Right renal cortex interstitium (tissue), 3 donors: ENCODE measurements at places on chromosomes 13 and 19.

DNA sequence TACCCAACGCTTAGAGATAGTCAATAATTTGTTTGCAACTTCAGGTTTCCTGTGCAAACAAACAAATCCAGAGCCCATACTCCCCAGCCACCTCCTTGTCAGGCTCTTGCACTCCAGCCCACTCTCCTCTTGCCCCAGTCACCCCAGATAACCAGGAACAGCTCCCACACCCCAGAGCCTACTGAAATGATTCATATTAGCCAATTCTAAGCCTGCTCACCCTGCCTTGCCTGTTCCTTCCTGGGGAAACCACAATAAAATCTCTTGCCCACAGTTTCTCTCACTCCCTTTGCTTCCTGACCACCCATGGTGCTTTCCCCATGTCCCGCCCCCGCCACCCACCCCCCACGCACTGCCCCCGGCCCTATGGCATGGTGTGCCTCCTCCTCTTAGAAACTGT lies 3.8 kb upstream of the ACTL9 start:
- DNase-seq = no peak

GRCh38 chr19:11931051-11931450 lies 6.1 kb downstream of the ZNF700 start:
- DNase-seq = no peak

DNA sequence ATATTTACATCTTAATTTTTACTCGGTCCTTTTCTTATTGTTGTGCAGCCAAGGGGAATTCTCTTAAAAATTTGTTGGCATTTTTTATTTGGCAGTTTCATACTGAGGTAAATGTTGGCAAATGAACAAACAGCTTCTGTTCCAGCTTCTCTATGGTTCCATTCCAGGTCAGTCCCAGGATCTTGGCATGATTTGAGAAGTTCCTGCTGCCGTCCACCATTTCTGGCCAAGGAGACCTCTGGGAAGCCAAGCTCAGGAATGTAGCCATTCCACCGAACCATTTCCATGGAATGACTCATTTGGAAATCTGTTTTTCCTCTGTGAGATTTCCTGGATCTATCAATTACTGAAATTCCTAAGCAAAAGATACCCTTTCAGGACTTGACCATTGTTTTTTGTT lies 43.9 kb downstream of the SLC10A2 start:
- no peak for DNase-seq

DNA sequence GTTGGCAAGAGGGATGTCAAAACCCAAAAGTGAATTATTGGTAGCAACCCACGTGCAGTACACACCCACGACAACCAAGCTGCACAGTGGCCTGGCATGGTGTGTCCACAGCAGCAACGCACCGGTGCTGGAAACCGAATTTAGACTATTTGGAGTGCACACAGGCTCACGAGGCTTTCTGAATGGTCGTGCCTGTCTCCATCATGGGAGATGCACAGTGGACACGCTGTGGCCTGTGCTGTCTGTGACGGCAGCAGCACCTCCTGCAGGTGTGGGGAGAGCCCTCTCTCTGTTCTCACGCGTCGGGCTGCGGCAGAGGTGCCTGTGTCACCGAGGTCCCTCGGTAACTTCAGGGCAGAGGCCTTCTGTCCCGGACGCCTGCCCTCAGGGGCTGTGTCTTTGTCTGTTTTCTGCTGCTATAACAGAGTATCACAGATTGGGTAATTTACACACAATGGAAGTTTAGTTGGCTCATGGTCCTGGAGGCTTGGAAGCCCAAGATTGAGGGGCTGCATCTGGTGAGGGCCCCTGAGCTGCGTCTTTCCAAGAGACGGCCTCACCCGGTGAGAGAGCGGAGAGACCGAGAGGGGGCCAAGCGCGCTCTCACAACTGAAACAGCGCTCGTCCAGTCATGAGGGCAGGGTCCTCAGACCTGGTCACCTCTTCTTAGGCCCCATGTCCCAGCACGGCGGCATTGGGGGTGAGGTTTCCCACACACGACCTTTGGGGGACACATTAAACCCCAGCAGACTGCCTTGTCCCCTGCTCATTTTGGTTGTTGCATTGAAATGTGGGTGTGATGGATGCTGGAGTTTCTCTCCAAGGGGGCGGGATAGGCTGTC lies 9.1 kb upstream of the MCF2L start:
- DNase-seq = no peak

DNA sequence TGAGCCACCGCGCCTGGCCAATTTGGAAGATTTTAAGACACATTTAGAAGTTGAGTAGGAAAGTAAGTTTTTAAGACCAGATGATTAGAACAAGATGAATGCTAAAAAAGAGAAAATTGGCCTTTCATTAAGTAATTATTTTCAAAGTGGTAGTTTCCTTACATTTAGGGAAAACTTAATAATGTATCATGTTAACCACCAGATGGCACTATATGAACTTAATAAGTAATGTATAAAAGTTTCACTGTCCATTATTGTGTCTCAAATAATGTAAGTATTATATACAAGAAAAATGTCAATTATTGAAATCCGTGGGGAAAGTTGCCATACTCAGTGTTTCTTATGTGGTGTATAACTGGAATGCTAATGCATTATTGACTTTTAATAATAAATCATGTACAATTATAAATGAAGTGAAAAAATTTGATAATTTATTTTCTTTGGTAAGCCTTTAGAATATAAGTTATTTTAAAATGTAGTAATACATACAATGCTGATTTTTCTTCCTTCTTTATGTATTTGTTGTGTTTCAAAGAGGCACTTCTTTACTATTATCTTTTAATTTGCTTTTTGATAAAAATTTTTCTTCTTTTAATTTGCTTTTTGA lies 29.2 kb downstream of the COG6 start:
- DNase-seq = no peak

DNA sequence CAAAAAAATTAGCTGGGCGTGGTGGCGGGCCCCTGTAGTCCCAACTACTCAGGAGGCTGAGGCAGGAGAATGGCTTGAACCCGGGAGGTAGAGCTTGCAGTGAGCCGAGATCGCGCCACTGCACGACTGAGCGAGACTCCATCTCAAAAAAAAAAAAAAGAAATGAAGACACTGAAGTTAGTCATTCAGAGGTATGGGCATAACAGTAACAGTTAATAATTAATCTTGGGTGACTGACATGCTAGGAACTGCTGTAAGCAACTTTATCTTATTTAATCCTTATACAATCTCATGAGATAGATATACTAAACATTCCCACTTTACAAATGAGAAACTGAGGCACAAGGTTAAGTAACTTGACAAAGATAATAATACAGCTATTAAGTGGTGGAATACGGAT lies 4.9 kb downstream of the SKA3 start:
- no peak for DNase-seq

DNA sequence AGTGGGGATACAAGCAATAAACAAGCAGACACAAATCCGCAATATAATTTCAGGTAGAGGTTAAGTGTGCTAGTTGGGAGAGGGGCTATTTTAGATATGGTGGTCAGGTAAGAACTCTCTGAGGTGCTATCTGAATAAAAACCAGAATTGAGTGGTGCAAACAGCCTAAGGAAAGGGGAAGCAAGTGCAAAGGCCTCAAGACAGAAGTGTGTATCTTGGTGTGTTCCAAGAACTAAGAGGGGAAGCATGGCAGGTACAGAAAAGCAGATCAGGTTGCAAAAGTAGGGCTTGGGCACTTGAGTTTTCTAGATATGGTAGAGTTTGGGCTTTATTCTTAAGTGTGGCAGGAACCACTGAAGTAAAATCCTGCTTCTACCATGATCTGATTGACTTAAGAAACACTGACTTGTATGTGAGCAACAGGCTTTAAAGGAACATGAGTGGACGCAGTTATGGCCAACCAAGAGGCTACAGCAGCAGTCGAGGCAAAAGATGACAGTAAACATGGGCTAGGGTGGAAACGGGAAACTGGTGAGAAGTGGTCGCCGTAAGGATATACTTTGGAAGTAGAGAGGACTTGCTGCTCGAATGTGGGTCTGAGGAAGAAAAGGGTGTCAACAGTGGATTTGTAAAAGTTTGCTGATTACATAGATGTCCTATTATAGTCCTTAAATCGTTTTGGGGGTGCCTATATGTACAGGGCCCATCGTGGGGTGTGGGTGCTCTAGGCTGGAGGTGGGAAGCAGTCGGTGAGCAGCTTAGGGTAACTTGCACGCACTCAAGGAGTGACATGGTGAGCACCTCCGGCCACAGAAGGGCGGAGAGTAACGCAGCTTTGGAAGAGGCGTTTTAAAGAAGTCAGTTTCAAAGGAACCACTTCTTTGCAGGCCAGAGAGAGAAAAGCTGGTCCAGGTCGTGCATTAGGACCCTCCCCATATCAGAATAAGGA lies 677 bp downstream of the TGDS start:
- DNase-seq = no peak

DNA sequence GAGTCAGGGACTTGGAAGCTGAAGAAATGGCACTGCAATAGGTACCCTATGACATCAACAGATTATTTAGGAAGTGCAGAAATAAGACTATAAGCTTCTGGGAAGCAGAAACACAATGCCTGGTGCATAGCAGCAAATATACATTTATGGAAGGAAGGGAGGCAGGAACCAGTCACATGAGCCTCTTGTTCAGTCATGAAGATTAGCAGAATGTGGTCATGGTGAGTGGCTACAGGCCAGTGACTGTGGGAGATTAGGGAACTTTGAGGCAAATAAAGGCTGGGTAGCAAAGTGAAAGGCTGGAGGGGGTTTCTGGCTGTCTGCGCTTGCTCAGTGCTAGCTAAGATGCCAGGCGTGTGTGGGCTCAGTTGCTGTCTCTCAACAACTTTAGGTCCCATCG lies 96.3 kb downstream of the EPSTI1 start:
- DNase-seq = no peak

DNA sequence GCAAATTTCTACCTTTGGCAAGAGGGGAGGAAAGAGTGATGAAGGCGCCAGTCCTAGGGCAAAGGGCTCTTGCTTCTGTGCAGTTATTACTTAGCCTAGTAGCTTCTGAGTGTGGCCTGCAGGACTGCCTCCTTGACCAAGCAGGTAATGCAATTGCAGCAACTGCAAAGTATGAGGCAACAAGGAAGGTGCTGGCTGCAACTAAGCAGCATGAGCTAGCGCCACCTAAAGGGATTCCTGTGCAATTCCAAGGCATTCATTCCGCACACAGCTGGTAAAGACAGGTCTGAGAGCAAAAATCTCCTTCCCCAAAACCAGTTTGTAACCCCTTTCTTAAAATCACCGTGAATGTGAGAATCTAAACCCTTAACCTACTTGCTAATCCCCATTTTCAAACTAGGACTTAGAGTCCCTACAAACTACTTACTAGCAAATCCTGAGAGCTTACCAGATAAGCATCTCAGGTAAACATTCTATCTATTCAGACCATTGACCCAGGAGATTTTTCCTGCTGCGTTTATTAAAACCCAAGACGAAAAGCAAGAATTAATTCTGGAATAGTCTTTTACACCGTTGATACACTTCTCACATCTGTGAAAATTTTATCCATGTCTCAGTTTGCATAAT lies 62.9 kb downstream of the DCT start:
- DNase-seq = no peak

DNA sequence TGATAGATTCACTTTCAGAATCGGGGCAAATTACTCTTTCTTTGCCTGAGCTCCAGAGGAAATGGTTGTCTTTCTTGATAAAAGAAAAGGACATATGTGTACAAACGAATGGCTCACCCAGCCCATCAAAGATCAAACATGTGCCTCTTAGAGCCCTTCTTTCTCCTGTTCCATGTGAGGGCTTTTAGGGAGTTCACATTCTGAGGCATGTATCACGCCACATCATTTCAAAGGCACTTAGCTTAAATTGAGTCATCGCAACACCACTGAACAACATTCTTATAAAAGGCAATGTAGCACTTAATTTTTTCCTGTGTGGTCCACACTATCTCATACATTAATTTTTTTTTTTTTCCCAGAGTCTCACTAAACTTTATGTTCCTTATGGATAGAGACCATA lies 521.0 kb downstream of the SUCLA2 start:
- DNase-seq = no peak
